Activated CD4-positive, alpha-beta T cell treated with anti-CD3 and anti-CD28 coated beads for 36 hours (primary cell): ENCODE measurements at places on chromosomes 12 and 14. TPM values are rescaled to one million over a fixed set of nuclear protein-coding genes. Genes with fewer than 3 reads are reported as not detected.

NKX2-1 gene
- not detected for total RNA-seq

AQP5 gene
- not detected for total RNA-seq

KCNC2 gene
- total RNA-seq = not detected

SDSL gene
- 3.9 TPM for total RNA-seq

KRT71 gene
- not detected for total RNA-seq

DPF3 gene
- total RNA-seq = 0.39 TPM

NPFF gene
- not detected for total RNA-seq

NEUROD4 gene
- not detected for total RNA-seq

TMEM30B gene
- total RNA-seq = 1.3 TPM

TSHR gene
- not detected for total RNA-seq

TPPP2 gene
- total RNA-seq = not detected

SOAT2 gene
- 0.57 TPM for total RNA-seq

EPYC gene
- total RNA-seq = not detected

CLEC9A gene
- not detected for total RNA-seq

CLEC14A gene
- not detected for total RNA-seq

OR6C75 gene
- total RNA-seq = not detected

PMCH gene
- total RNA-seq = not detected

GAS2L3 gene
- 2.6 TPM for total RNA-seq

DBX2 gene
- total RNA-seq = not detected

KRT72 gene
- 3.2 TPM for total RNA-seq

FGD4 gene
- total RNA-seq = not detected

AQP6 gene
- not detected for total RNA-seq

DNAAF2 gene
- total RNA-seq = 9.2 TPM

KRT4 gene
- not detected for total RNA-seq

SSPN gene
- not detected for total RNA-seq

KERA gene
- not detected for total RNA-seq

RAD9B gene
- total RNA-seq = 2.2 TPM

IFNG-AS1 gene
- 0.35 TPM for total RNA-seq

LALBA gene
- not detected for total RNA-seq

CRACR2A gene
- 19.2 TPM for total RNA-seq

OR4M1 gene
- total RNA-seq = not detected

CLMN gene
- 0.75 TPM for total RNA-seq

KRT73 gene
- total RNA-seq = 1.9 TPM

KRT2 gene
- not detected for total RNA-seq

APOLD1 gene
- 3.5 TPM for total RNA-seq

ZC3H10 gene
- total RNA-seq = 6.4 TPM

MYRFL gene
- total RNA-seq = not detected

CIDEB gene
- total RNA-seq = 14.0 TPM

AICDA gene
- total RNA-seq = not detected

CLEC7A gene
- not detected for total RNA-seq

HHIPL1 gene
- total RNA-seq = not detected
